ENCODE measurements at places on chromosomes 2 and 18. TPM values are rescaled to one million over a fixed set of nuclear protein-coding genes. Genes with fewer than 3 reads are reported as not detected.

The AQP4 gene
- polyA plus RNA-seq, result 1.00 TPM

The TLX2 gene
- not detected for polyA plus RNA-seq

The DUSP19 gene
- polyA plus RNA-seq, result 6.5 TPM

The IL36RN gene
- not detected for polyA plus RNA-seq

The SOWAHC gene
- 18.7 TPM for polyA plus RNA-seq

The GPD2 gene
- 25.5 TPM for polyA plus RNA-seq

The G6PC2 gene
- not detected for polyA plus RNA-seq

GRCh38 chr2:883803-884748, 66.6 kb upstream of the SNTG2 start:
- no peak for DNase-seq

GRCh38 chr18:74155276-74155675, 7.0 kb downstream of the TIMM21 start:
- no peak for DNase-seq

- DNase-seq, result no peak
Observed at GRCh38 chr2:118169359-118170005, 81.2 kb downstream of the INSIG2 start.

GRCh38 chr2:16908656-16909055, 243.0 kb upstream of the CYRIA start:
- no peak for DNase-seq

- no peak for DNase-seq
Observed at GRCh38 chr18:26477828-26478466, 70.4 kb downstream of the KCTD1 start.

GRCh38 chr2:17529771-17530170, 10.7 kb upstream of the VSNL1 start:
- DNase-seq, result no peak

DNA sequence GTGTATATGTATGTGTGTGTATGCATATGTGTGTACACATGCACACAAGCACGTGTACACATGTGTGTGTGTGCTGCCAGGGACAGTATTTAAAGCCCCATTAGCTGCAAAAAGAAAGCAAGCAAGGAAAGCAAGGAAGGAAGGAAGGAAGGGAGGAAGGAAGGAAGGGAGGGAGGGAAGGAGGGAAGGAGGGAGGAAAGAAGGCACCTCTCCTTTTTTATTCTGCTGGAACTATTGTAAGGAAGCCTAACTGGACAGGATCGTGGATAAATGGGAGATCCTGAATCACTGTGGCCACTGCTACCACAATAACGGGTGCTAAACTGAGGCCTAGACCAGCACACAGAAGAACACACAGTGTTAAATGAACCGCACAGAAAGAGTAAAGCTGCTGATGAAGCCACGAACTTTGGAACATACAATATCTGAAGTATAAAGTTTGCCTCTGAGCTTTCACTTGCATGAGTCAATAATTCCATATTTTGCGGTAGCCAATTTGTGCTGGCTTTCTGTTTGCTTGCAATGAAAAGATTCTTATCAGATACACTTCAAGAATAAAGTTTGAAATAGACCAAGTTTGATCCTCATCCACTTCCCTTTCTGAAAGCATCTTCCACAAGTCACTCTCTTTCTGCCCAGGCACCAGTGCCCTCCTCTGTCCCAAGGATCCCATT, 15.5 kb downstream of the CACNB4 start:
- DNase-seq, result no peak

GRCh38 chr18:10979411-10979810, 170.0 kb downstream of the PIEZO2 start:
- DNase-seq, result no peak

GRCh38 chr2:101752716-101753616, 55.5 kb downstream of the MAP4K4 start:
- no peak for DNase-seq

- DNase-seq, result no peak
Observed at GRCh38 chr2:192719629-192720028, 524.9 kb upstream of the TMEFF2 start.

DNA sequence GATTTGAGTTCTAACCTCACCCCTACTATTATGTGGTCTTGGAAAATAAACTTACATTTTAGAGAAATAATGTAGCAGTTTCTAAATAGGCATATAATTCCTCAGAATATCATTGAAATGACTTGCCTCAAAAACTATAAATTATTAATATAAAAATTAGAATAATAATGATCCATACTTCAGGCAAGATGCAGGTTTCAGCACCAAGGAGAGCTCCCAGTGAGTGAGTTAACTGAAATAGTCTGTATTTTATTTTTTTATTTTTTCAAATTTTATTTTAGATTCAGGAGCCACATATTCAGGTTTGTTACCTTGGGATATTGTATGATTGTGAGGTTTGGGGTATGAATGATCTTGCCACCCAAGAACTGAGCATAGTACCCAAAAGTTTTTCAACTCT, 472.2 kb upstream of the DCC start:
- DNase-seq, result peak; percentile 18

DNA sequence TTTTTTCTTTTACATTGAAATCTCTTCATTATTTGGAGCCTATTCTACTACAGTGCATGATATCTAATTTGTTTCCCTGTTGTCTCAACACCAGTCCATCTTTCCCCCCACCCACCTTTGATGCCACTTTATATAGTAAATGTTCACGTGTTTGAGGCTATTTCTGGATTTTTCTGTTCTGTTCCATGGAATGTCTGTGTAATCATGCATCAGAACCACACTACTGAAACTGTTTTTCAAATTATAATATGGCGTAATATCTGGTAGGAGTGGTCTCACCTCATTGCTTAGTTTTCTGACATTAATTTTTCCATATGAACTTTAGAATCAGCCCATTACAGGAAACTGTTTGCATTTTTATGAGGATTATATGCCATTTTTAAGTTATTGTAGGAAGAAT, 19.1 kb upstream of the NARS1 start:
- DNase-seq, result no peak

GRCh38 chr2:238525990-238526389, 99.3 kb downstream of the ASB1 start:
- no peak for DNase-seq
